Thoracic aorta (tissue), 2 donors: ENCODE measurements at places on chromosomes 6 and 20.

DNA sequence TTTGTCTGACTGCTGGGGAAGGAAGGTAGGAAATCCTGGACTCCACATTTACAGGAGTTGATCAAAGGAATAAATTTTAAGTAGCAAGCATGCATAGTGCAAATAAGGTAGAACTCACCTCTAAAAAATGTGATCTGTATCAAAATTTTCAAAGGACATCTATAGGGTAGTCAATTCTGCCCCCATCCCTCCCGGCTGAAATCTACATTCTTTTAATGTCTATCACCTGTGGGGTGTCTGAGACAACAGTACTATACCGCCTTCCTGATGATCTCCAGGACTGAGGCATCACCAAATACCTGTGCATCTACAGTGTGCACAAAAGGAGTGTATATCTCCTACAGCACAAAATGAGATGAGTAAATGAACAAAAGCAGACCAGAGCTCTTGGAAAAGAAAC lies 19.9 kb downstream of the CPNE1 start:
- DNase-seq = no peak

GRCh38 chr6:116034327-116034726 lies 26.4 kb downstream of the FRK start:
- DNase-seq = no peak

- DNase-seq = no peak
Observed at GRCh38 chr6:139189665-139190064, 54.8 kb downstream of the HECA start.

GRCh38 chr20:19382386-19383340 lies 170.2 kb downstream of the SLC24A3 start:
- DNase-seq = no peak

- no peak for DNase-seq
Observed at GRCh38 chr6:130827247-130828149, at the start of gene SMLR1. SMLR1 (plus strand) TSS chr6:130827406; CDS start chr6:130827414, 8 bp downstream.

DNA sequence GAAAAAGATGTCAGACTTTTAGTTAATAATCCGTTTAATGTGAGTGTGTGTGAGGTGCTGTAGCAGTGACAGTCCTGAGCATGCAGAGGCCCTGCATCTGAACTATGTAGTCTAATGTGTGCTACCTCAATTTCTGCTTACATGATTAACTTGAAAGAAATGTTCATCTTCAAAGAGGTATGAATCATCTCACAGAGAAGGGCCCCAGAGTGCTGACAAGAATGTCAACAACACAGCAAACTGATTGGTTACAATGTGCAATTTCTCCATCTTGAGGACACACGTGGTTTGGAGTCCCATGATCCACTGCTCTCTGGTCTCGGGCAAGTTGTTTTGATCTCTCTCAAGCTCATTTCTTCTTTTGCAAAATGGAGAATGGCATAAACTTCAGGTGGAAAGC lies 61.7 kb upstream of the EMILIN3 start:
- DNase-seq = no peak

GRCh38 chr20:58389324-58389967 lies 417 bp downstream of the VAPB start:
- no peak for DNase-seq

GRCh38 chr6:163539101-163539762 lies 124.7 kb downstream of the QKI start:
- no peak for DNase-seq

- DNase-seq = no peak
Observed at GRCh38 chr6:77324866-77325265, 138.4 kb downstream of the HTR1B start.
